Left cardiac atrium (tissue), 4 donors: ENCODE measurements at places on chromosomes 6 and 20.

- no peak for DNase-seq
Observed at GRCh38 chr20:54746796-54747195, 271.4 kb downstream of the DOK5 start.

GRCh38 chr20:22412977-22413868 is 171.1 kb downstream of the FOXA2 start:
- DNase-seq, result no peak

GRCh38 chr6:103672169-103672568 is 1187.5 kb downstream of the HACE1 start:
- DNase-seq, result no peak

DNA sequence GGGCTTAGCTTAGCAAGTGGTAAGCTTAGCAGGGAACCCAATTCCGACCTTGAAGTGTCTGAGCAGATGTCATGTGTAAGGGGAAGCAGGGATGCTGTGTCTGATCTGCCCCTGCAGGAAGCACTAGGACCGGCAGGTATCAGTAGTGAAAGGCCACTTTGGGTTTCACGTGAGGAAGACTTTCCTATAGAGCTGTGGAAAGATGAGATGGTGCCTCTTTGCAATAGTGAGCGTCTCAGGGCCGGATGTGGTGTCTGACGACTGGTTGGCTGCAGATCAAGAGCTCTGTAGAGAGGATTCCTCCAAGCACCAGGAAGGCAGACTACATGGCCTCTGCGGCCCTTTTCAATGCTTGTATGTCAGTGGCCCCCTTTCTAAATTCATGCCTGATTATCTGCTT is 98.3 kb downstream of the TIAM2 start:
- DNase-seq, result no peak

GRCh38 chr20:36201198-36201597 is 35.1 kb upstream of the AAR2 start:
- DNase-seq, result no peak

GRCh38 chr6:63904650-63905248 is 269.1 kb downstream of the PHF3 start:
- DNase-seq, result no peak

- no peak for DNase-seq
Observed at GRCh38 chr6:17156966-17157365, 55.1 kb downstream of the STMND1 start.

GRCh38 chr6:3383525-3383924 is 73.3 kb downstream of the SLC22A23 start:
- DNase-seq, result no peak

- no peak for DNase-seq
Observed at GRCh38 chr6:75794351-75794846, 45.4 kb downstream of the MYO6 start.

DNA sequence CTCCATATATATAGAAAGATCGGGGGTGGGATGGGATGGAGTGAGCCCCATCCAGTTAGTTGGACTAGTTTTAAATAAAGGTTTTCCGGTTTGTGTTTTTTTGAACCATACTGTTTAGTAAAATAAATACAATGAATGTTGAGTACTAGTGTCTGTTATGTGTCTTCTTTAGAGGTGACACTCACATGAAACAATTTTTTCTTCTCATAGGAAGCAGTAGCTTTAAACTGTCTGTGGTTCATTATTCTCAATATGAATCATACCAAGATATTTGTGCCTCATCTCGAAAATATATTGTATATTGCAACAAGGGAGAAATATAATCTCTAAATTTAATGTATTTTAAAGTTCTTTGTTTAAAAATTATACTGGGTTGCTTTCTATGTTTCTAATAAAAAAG is 33.4 kb downstream of the HSF2 start:
- no peak for DNase-seq

DNA sequence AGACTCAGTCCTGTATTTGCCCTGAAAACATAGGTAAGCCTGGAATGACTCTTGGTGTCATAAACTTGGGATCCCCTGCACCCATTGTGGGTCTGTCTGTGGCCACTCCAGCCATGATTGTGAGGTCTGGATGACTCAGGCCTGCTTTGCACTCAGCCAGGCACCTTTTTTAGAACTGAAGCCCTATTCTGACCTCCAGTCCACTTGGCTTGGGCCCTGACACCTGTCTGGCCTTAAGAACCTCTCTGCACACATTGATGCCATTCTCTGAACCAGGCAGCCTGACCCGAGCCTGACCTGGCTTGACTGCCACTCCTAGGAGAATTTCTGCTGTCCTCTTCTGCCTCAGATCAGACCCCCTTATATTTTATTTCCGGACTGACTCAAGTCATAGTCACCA is 383.7 kb downstream of the MAFB start:
- DNase-seq, result no peak

GRCh38 chr6:3355358-3356055 is 96.8 kb downstream of the PSMG4 start:
- DNase-seq, result peak; percentile 51

GRCh38 chr6:168196385-168196860 is 117.4 kb upstream of the FRMD1 start:
- no peak for DNase-seq

DNA sequence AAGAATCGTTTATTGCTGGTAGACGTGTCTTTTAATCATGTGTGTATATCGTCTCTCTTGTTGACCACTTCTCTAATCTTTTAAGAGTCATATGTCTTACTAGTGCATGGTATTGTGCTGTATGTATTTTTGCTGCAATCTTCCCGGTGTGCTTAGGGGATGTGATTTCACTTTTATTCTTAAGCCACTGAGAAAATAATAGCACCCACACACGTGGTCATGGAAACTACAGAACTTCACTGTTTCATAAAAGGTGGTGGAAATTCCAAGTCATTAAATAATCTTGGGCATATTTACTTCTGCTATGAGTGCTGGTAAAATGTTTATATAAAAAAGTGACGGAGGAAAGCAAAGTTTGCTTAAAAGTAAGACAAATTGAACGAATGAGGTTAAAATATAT is 3.0 kb upstream of the CDYL start:
- no peak for DNase-seq

DNA sequence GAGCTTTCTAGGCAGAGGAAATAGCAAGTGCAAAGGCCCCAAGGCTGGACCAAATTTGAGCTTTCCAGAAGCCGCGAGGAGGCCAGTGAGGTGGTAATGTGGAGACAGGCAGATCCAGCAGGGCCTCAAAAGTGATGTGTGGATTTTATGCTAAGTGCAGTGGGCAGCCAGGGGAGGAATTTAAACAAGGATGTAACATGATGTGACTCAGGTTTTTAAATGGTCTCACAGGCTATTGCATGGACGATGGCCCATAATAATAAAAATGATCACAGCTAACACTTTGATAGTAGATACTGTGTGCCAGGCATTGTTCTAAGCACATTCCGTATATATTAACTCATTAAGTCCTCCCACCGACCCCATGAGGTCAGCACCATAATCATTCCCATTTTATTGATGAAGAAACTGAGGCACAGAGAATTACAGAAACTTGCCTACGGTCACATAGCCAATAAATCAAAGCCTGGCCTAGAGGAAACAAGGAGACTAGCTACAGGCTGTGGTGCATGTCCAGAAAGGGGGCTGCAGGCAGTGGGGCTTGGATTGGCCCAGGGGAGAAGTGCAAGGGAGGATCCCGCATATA is 18.0 kb upstream of the PREX1 start:
- no peak for DNase-seq

DNA sequence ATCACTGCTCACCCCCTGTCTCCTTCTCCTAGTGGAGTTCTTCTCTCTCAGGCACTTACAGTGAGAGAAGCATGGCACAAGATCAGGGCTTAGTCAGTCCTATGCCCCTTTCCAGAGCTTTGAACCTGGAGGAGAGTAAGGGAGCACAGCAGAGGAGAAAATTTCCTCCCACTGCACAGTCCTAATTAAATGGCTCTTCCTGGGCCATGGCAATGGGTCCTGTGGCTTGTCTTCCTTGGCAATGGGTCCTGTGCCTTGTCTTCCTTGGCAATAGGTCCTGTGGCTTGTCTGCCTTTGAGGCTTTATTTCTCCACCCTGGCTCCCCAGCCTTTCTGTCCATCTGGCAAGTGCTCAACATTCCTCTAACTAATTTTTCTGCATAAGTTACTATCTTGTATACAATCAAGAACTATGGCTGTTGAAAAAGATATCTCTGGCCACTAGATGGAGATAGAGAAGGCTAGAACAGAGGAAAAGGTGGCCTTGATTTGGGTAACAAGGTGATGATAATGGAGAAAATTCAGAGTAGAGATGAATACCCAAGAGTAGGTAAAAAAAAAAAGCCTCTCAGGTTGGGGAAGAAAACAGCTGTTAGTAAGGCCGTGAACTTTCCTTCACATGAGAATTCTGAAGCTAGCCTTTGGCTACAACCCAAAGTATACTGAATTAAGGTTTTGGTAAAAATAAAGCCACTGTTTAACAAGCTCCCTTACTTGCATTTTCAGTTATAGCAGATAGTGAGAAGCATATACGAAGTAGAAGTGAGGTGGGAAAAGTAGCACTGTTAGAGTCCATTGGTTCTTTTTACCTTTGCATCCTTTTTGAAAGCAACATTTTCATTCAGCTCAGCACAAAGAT is 504.9 kb downstream of the DOK5 start:
- no peak for DNase-seq

DNA sequence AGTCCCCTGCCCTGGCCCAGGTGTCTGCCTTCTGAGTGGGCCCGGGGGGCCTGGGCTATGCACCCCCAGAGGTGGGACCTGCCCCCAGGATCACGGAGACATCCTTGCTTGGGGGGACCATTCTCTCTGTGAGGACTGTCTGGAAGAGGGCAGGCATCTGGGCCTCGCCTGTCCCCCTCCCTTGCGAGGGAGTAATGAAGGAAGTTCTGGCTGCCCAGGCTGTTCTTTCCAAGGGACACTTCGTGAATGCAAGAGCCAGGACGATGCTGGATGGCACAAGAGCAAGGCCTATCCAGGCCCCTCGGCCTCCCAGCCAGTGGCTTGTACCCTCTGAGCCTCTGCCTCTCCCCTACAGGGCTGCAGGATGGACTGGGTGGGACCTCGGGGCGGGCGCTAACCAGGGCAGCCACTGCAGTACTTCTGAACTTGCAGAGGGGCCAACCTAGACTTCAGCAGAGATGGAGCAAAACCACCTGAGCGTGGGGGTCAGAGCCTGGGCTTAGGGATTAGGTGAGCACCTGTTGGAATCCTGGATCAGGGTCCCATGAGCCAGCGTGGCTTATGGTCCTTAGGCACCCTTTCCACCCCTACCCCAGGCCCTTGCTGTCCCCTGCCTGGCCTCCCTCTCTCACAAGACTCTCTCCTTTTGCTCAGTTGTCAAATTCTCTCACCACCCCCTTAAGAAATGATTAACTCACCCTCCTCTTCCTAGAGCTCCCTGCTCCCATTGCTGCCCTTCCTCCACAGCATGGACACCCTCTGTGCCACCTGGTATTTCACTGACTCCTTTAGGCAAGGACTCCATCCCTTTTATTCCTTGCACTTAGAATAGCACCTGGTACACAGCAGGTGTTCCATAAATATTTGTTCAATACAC is 53.2 kb downstream of the CTCFL start:
- DNase-seq, result no peak

GRCh38 chr6:141764388-141764787 is 368.3 kb upstream of the GJE1 start:
- no peak for DNase-seq

- no peak for DNase-seq
Observed at GRCh38 chr6:137119196-137120104, 54.0 kb downstream of the IL22RA2 start.

- DNase-seq, result no peak
Observed at GRCh38 chr20:51620432-51620831, 77.9 kb upstream of the NFATC2 start.

DNA sequence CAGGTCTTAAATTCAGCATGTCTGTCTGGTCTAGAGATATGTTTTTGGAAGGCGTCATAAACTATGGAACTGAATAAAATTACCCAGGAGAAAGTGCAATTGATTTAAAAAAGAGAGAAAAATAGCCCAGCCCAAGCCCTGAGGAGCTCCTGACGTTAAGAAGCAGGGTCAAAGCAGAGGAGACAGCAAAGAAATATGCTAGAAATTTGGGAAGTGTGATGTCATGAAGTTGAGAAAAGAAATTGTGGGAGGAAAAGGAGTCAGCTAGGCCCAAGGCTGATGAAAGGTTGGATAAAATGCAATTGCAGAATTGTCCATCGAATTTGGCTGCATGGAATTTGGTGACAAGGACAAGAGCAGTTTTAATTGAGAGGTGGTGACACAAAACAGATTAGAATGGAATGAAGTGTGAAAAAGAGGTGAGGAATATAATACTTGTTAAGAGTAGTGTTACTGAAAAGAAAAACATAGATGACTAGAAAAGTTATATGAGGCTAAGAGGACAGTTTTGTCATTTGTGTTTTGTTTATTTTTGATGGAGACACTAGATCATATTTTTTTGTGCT is 381.6 kb downstream of the LAMA2 start:
- DNase-seq, result no peak

DNA sequence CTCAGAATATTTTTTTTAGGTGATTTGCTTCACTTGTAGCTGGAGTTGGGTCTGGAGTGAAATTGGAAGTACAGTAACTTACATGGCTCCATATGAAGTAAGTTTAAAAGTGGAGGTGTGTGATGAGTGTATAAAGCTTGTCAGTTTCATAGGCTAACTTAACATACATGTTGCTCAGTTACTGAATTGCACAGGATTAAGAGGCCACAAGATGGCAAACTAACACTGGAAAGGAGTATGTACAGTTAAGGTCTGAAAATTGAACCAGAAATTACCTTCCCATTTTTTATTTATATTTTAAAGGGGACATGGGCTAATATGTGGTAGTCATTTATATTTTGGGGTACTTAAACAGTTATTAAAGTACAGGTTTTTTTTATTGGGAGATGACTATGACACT is 45.3 kb upstream of the SMIM8 start:
- no peak for DNase-seq

DNA sequence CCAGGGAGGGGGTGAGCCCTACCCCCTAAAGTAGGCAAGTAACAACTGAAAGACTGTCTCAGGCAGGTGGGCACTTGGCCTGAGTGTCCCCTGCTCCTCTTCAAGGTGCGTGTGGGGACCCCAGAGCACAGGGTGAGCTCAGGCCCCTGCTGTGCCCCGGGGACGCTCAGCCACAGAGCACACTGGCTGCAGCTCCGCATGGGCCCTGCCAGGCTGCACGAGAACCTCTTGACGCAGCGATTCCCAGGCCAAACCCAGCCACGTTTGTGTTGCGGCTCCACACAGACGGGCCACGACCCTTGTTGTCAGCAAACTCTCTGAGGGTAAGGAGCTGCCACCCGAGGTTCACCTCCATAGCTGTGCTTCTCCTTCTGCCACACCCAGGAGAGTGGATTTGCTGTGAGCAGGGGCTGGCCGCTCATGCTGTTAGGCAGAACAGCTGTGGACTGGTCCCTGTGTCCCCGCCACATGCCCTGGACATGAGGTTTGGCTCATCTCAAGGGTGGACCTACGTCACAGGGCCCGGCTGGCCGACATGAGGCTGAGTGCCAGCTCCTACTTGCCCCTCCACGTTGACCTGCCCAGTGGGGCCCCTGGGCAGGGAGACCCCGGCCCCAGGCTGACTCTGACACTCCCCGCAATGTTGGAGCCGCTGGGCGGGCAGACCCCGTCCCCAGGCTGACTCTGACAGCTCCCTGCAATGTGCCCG is 29.7 kb upstream of the GATA5 start:
- no peak for DNase-seq

GRCh38 chr6:139514819-139515218 is 140.4 kb upstream of the CITED2 start:
- no peak for DNase-seq
